Left colon (tissue), 2 donors: ENCODE measurements at places on chromosomes 4 and X. TPM values are rescaled to one million over a fixed set of nuclear protein-coding genes. Genes with fewer than 3 reads are reported as not detected.

DNA sequence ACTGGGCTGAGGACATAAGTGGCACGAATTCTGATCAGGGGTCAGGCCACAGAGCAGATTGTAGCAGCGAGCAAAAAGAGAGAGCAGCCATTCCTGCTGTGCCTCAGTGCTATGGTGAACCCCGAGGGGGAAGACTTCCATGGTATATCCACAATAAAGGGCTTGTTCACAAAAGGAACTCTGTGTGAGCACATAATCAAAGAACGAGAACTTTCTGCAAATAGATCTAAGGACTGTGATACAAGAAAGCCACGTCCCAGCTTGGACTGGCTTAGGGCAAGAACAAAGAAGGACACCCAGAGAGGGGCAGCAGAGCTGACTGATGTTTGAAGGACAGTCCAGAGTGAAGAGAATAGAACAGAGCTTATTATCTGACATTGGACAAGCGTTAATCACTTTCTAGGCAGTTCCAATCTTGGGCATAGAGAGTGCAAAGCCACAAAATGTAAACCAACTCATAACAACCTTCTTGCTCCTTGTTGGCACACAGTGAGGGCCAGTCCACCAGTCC, 24.0 kb downstream of the PPEF2 start:
- no peak for DNase-seq

GRCh38 chr4:17469931-17470674, 41.8 kb downstream of the QDPR start:
- DNase-seq: no peak

- no peak for DNase-seq
These were observed 268.1 kb upstream of the SLITRK2 start for GRCh38 chrX:145549496-145549895.

DNA sequence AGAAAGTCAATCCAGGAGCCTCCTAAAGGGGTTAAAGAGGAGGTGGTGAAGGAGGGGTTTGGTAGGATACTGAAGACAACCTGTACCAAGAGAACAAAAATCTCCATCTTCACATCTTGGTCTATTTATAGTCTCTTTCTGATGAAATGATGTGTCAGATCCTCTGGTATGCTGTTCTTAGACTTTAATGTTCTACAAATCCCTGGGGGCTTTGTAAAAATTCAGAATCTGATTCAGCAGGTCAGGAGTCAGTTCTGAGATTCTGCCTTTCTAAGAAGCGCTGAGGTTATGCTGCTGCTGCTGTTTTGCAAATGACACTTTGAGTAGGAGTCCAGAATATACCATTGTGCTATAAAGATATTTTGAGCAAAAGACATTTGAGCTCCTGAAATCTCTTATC, 172.9 kb upstream of the GLRA2 start:
- DNase-seq: no peak

DNA sequence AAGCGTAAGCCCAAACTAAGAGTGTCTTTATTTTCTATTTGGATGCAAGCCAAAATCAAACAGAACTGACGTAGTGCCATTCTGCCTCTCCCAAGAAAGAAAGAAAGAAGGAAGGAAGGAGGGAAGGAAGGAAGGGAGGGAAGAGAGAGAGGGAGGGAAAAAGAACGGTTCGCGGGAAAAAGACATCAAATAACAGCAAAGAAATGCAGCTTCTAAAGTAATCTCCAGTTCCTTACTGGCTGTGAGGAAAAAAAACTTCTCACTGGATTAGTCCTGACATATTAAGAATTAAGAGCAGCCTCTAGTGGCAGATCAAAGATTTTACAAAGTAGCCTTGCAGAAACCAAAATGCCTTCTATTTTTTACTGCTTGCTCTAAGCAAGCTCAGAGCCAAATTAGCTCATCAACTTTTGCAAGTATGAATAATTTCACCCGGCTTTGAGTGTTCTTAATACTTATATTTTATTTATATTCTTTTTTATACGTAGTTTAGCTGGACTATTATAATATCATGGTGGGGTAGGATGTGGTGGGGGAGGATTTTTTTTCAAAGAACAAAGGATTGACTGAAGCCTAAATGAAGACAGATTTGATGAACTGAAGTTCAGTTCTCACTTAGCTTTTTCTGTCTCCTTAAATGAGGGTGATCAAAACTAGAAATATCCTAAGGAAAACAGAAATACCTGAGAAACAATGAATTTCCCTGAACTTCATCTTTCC, 36.6 kb downstream of the PITX2 start:
- DNase-seq: no peak

- DNase-seq: no peak
These were observed 47.2 kb downstream of the CXCL1 start for GRCh38 chr4:73916172-73916925.

DNA sequence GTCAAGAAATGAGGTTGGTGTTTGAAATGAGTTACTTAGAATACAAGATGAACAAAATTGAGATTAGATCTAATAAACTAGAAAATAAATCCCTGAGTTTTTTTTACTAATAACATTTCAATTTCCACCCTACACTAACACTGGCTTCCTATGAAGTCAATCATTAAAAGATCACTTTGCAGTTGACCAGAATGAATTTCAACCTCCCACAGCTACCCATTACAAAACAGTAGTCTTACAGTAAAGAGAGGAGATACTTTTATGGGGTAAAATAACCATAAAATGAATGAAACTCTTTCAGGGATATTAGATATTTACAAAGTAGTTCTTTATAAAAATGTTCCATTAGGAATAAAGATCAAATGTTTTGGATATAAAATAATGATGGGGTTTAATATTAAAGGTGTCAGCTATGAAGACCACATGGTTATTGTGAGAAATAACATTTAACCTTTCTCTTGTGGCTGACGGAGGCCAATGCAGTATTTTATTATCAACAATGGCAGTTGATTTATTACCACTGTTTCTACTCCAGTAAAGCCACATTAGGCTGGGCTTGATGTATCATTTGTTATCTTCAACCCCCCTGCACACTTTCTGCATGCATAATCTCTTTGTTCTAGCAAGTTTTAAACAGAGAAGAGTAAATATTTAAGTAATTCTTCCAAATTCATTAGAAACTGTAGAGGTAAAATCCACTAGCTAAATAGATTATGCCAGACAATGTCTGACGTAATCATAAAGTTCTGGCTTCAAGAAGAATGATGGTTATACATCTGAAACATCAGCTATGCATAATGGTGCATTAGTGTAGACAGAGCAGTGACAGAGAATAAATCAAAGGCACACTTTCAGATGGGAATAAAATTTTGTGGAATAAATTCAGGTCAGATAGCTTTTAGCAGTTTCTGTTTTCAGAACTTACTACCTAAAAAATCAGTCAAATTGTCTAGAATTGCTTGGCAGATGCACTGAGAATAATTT, 516.6 kb downstream of the PCDH18 start:
- no peak for DNase-seq

DNA sequence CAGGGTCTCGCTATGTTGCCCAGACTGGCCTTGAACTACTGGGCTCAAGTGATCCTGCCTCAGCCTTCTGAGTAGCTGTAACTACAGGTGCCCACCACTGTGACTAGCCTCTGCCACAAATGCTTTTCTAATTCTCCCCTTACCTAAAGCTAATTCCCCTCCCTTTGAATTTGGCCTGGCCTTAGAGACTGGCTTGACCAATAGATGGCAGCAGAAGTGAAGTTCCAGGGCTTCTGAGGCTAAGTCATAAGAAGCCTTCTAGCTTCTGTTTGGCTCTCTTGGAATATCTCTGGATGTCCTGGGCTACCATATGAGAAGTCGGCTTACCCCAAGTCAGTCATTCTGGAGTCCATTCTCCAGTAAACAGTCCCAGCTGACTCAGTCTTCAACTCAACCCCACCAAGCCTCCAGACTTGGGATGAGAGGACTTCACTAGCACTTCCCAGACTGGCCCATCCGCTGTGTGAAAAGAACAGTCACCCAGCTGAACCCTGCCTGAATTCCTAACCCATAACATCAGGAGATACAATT, 61.0 kb downstream of the HPRT1 start:
- no peak for DNase-seq

DNA sequence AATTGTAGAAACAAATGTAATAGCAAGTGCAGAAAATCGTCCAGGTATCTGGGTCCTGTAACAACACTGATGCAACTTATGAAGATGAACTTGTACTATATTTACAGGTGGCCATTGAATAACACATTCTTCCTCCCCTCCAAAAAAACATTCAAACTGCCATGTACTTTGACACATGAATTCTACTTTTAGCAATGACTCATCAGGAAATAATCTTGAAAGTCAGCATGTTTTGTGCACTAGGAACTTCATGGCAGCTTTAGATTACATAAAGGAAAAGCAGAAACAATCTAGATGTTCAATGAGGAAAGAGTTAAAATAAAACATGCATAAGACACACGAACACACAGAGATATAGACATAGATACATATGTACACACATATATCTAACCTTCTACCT, 2.5 kb downstream of the PABPC1L2A start:
- DNase-seq: no peak

GRCh38 chrX:14819769-14820168, 53.1 kb downstream of the FANCB start:
- no peak for DNase-seq

GRCh38 chrX:87327267-87327666, 190.3 kb upstream of the KLHL4 start:
- DNase-seq: no peak

GRCh38 chrX:10217198-10217597, 60.4 kb downstream of the CLCN4 start:
- DNase-seq: no peak

- no peak for DNase-seq
These were observed 67.0 kb downstream of the CYTL1 start for GRCh38 chr4:4952273-4952672.

DNA sequence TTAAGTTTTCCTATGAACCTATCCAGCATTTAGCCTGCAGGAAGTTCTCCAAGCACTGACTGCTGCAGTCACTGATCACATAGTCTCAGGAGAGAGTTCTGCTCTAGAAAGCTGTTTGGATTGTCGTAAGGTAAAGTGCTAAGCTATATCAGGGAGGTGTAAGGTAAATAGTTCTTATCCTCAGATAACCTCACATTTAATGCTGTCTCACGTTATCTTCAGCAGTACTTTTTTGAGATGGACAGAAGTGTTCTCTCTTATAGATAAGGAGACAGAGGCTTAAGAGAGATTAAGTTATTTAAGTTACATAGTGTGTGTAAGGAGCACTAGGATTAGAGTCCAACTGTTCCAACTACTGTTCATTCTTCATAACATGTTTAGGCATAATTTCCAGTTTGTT, 77.9 kb downstream of the STIM2 start:
- DNase-seq: no peak

- DNase-seq: no peak
These were observed 44.2 kb upstream of the TMEM131L start for GRCh38 chr4:153421941-153422340.

DNA sequence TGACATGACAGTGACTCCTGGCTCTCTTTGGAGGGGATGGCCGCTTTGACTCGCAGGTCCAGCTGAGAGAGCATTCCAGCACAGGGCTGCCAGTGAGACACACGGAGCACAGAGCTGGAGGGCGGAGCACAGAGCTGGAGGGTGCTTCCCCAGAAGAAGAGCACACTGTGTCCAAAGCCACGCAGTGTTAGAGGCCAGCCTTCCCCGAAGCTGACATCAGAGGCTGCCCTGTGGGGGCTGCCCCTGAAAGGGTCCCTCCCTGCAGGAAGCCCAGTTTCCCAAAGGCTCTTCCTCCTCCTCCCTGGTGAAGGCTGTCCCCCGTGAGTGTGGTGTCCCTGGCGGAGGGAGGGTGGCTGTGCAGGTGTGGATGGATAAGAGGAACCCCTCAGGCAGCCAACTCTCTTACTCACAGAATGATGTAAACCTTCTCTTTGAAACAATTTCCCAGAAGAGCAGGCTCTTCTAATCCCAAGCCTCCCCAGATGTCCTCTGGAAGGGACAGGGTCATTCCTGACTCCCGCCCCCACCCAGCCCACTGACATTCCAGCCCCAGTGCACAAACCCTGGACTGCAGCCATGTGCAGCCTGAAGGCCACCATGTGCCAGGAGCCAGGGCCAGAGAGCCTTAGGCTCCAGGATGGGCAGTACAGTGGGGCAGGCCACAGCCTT, 53.4 kb downstream of the PSAPL1 start:
- peak; percentile 11 for DNase-seq

DNA sequence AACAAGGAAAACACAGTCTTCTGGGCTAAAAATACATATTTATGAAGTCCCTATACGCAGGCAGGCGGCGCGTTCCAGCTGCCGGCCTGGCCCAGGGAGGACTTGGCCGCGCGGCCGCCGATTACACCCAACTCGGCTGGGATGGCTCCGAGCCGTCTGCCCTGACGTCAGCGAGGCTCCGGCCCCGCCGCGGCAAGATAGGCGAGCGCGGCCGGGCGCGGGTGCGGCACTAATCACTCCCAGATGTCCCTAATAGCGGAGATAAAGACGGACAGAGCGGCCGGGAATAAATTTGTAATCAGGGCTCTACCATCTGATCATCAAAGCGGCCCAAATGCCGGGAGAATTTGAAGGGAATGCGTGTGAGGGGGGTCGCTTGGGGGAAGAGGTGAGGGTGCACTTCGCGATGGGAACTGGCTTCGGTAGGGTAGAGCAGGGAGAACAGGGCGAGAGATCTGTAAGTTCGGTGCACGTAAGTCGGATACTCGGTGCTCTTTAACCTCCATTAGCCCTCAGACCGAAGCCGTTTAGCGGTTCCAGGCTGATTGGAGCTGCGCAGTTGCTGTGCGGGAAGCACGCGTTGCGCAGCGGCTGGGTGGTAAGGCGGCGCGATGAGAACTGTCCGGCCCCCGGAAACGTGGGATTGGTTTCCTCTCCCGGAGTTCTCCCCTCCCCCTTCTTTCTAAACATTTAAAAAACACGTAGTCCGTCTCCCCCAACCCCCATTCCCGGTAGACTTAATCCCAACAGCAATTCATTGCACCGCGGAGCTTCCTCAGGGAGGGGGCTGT, 7.7 kb downstream of the HAND2 start:
- DNase-seq: peak; percentile 71

DNA sequence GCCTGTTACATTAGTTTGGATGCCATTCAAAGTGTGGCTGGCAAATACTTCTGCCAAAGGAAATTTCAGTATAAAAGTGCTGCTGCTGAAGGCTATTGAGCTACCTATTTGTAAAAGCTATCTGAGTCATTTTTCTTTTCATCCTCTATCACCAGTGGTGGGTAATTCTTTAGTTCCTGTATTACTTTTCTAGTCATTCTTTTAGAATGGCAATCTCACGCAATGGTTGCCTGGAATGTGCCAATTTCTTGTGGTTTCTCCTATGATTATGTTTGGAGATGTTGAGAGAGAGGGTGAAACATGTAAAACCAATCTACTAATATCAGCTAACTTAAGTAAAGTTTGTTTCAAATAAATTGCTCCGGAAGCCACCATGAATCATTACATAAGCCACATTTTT, 685.0 kb downstream of the RAPGEF2 start:
- DNase-seq: no peak

- DNase-seq: no peak
These were observed 477 bp downstream of the SLC35A2 start for GRCh38 chrX:48910926-48911411.

DNA sequence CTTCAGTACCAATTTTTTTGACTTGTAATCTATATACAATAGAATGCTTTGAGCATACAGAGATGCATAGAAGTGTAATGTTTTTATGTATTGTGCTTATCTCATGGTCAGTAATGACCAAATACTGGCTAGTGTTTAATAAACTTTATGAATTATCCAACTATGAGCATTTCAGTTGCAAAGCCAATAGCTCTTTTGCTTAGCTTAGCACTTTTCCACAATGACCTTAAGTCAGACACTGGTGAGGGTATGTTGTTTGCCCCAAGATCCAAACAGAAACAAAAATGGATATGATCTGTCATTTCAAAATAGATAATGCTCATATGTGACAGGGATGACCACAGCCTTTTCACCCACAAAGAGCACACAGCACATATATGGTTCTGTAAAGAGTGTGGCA, 393.0 kb downstream of the AFF2 start:
- DNase-seq: no peak

BEX5 gene
- 2.1 TPM for total RNA-seq

FAM241A gene
- total RNA-seq: 1.6 TPM

MAGEB1 gene
- not detected for total RNA-seq

HDX gene
- 3.0 TPM for total RNA-seq

JCHAIN gene
- total RNA-seq: 114 TPM
